ENCODE measurements at places on chromosomes 4 and X.

DNA sequence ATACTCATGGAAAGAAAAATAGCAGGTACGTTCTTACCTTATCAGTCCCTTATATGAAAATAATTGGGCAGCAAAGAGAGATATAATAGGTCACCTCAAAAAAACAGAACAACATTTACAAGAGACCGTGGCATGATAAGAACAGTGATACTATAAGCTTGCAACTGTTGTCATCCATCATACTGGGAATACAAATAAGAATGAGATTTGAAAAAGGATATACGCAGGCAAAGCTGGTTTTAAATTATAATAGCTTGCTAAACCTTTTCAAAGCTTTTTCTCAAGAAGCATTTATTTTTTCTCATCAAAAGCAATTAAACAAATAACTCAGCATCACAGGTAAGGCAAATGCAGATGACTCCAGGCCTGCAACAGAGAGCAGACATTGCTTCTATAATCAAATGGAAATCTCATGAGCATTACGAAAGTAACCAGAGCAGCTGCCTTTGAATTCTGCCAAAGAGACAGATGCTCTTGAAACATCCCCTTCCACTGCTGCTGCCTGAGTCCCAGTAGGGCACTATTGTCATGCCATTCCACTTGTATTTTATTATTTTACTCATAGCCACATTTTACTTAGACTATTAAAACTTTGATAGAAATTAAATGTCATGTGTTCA is 620.6 kb upstream of the GNPDA2 start:
- DNase-seq = no peak

- no peak for DNase-seq
Observed at GRCh38 chr4:12393631-12394262, 965.1 kb upstream of the HS3ST1 start.

DNA sequence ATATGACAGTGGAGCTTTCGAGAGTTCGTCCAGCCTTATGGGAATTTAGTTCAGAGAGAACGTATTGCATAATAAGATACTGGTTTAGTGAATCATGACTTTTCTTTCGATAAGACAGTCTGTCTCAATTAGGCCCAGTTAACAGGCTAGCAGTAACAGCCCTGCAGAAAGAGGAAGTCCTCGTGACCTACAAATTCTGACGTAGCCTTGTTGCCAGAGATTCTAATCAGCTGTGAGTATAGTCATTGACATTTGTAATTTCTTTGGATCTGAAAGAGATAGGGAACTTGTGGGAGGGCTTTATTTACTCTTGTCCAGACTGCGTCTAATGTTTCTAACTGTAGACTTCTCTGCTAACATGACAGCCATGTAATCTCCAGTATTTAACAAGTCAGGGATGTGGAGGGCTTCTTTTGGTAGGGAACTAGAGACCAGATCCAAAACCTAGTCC is 15.8 kb downstream of the ART3 start:
- DNase-seq = no peak

DNA sequence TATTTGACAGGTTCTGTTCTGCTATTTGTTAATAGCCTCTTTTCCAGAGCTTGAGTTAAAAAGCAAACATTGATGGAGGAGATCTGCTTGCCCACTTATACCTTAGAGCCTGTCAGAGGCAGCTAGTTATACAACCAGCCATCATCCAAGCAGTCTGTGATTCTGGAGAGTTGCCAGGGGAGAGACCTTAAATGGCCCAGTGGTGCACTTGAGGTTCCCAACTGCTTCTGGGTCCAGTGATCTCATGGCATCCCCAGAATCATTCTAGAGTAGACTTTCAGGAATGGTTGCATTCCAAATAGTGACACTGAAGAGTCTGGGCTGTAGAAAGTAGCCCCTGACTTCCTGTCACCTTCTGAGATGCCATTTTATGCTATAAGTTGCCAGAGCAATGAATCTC is 160.7 kb downstream of the FHIP1A start:
- DNase-seq = no peak

GRCh38 chrX:9958183-9958582 is 9.0 kb upstream of the CLDN34 start:
- no peak for DNase-seq

- DNase-seq = no peak
Observed at GRCh38 chrX:149510386-149510785, 5.3 kb upstream of the IDS start.

- DNase-seq = no peak
Observed at GRCh38 chr4:139848028-139848427, 182.4 kb downstream of the MGST2 start.

GRCh38 chr4:176149680-176150355 is 45.6 kb downstream of the SPATA4 start:
- no peak for DNase-seq

GRCh38 chr4:145734576-145735346 is 54.8 kb downstream of the C4orf51 start:
- no peak for DNase-seq

Measured in nephron progenitor cell (in vitro differentiated cells).